Mammary epithelial cell (primary cell): ENCODE measurements at places on chromosomes 13 and 19. TPM values are rescaled to one million over a fixed set of nuclear protein-coding genes. Genes with fewer than 3 reads are reported as not detected.
A peak's percentile ranks its signal among the peaks of the same experiment; 100 is the strongest.

DNA sequence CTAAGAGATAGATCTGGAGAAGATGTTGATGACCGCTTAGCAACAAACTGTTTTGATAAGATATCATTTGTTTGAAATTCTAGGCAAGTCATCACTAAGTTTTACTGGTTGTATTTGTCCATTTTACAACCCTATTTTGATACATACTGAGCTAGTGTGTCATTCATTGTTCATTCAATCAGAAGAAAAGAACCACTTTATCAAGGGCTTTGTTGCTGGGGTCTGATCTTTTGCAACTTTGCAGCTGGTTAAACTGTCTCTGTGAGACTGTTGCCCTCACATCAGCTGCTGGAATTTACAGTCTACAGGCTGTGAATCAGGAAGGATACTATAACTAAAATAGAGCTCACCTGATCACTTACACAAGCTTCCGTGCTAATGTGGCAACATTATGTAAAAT is 290.5 kb downstream of the RFC3 start:
- DNase-seq: peak; percentile 26

GRCh38 chr19:16976446-16976845 is 50.2 kb downstream of the CPAMD8 start:
- no peak for DNase-seq

- DNase-seq: peak; percentile 9
These were observed 379.2 kb upstream of the MIR17HG start for GRCh38 chr13:90968166-90968904.

- no peak for DNase-seq
These were observed 167.6 kb downstream of the B3GLCT start for GRCh38 chr13:31367410-31367809.

TPTE2 gene
- not detected for polyA plus RNA-seq

DNA sequence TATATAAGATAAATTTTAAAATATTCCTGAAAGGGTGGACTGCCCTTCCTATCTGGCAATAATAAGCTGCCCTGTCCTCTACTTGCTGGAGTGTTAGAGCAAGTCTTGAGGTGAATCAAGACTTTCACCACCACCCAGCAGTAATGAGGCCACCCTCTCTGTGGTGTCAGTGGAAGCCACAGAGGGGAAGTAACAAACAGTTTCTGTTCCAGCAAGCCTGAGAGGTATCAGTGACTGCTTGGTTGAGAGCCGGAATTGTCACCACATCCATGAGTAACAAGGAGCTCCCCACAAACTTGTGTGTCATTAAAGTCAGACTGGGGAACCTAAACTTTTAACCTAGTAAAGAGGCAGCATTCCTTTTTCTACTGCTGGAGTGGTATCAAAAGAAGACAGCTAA is 532.7 kb upstream of the SPRY2 start:
- peak; percentile 51 for DNase-seq

DNA sequence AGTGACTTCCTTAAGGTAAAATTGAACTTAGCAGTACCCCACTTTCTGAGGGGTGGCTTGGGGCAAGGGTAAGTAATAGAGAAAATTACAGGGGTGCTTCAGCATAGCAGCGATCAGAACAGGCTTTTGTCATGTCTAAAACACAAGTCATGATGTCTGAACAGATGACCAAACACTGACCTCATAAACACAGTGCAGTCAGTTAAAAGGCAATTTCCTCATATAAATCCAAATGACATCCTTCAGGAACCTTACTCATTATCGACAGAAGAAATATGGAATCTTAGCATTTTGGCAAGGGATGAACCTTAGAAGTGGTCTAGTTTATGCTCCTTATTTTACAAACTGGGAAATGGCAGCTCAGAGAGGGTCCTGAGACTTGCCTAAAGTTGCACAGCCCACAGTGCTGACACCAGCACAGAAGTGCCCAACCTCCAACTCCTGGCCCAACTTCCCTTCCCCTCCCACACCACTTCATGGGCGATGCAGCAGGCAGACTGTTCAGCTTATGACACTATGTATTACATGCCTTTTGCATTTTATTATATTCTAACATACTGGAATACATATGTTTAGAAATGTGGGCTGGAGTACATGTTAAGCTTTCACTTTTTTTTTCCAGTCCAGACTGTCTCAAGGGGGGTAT is 3.6 kb downstream of the GJA3 start:
- no peak for DNase-seq

- DNase-seq: peak; percentile 18
These were observed 3.7 kb upstream of the SPIB start for GRCh38 chr19:50414864-50415660.
